Astrocyte of the spinal cord (primary cell): ENCODE measurements at places on chromosomes 12 and 14.

DNA sequence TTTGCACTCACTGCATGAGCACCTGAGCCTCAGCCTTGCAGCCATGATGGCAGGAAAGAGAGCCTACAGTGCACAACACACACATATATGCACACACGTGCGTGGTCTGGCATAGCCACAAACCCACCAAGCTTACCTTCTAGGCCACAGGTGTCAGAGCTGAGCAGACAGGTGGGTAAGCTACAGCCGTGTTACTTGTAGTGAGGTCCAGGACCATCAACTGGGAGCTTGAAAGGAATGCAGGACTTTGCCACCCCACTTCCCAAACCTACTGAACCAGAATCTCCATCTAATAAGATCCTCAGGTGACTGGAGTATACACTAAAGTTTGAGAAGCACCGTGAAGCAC lies 2.7 kb downstream of the ASIC1 start:
- no peak for DNase-seq

- no peak for DNase-seq
Measured at GRCh38 chr14:60594062-60594461, 55.2 kb downstream of the SIX1 start.

DNA sequence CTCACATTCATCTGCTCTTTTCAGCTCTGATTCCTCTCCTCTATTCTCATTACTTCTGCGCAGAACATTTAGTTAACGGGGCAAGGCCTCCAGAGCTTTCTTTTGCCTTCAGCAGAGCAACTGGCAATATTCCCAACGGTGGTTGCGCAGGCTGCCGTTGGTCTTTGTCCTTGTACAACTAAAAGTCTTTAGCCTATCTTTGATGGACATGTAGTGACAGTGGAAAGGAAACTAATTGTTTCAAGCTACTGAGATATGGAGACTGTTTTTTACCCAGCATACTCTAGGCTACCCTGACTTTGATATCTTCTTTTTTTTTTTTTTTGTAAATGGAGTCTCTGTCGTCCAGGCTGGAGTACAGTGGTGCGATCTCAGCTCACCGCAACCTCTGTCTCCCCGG lies 12.6 kb downstream of the R3HDM2 start:
- no peak for DNase-seq

DNA sequence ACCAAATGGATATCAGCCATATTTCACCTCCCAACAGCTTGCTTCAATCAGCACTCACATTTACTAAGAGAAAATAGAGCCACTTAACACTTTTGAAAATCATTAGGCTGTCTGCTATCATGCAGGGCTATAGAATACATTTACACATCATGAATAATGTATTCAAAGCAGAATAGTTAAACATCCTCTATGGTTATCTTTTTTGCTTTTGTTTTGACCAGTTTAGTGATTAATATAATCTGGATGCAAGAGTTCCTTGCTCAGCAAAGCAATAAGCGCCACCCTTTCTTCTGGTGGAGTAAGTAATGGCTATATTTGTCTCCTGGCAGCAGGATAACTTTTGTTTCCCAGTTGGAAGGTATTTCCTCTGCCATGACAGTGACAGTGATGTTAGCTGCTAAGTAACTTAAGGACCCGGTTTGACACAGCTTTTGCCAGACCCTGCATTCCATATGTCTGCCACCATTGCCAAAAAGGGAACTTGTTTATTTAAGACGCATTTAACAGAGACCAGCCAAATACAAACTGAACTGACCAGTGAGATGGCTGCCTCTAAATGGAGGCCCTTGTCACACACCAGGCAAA lies 70.3 kb upstream of the NR2C1 start:
- peak; percentile 16 for DNase-seq

DNA sequence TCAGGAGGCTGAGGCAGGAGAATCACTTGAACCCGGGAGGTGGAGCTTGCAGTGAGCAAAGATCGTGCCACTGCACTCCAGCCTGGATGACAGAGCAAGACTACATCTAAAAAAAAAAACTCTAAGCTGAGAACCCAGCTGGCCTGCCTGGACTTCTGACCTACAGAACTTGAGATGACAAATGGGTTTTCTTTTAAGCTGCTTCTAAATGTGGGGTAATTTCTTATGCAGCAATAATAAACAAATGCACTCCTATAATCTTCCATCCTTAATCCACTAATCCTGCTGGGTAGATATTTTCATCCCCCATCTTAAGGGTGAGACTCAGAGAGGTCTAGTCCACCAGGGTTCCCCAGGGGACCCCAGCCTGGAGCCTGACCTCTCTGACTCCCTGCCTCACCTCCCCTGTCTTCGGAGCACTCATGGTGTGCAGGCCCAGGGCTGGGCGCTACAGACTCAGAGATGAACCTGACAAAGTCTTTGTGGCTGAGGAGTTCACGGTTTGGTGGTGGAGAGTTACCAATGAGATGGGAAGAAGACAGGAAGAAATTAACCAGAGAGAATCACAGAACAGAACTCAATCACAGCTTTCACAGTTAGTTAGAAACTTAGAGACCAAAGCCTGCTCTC lies 39.7 kb upstream of the BDKRB2 start:
- no peak for DNase-seq

- DNase-seq = no peak
Measured at GRCh38 chr14:89292579-89293313, 124.3 kb downstream of the FOXN3 start.

DNA sequence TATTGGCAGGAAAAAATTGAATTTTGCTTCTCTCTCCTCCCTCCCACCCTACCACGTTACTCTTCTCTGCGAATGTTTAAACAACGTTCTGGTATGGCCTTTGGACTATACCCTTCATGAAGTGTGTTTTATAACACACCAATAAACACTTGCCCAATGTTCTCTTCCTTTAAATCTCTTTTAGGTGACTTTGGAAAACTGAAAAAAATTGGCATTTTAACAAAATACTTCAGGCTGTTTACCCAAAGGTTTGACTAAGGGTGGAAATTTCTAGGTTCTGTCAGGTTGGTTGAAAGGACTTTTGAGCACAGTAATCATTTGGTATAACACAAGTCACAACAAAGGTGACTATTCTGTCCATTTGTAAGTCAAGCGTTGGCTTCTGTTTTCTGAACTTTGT lies 446.8 kb downstream of the AEBP2 start:
- no peak for DNase-seq

DNA sequence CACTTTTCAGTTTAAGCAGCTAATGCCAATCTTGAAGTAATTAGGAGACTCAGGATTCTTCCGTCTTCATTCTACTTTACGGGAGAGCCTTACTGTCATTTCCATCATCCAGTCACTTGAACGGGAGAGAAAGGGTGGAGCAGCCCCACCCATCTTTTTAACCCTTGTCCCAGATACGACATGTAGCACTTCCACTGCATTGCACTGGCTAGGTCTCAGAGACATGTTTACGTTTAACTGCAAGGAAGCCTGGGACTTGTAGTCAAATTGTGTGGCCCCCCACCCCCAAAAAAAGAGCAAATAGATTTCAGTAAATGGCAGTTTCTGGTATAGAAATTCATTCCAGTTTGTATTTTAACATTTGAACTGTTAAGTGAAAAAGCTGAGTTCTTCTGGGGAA lies 46.1 kb upstream of the SYT1 start:
- no peak for DNase-seq

GRCh38 chr14:90778571-90779255 lies 37.5 kb downstream of the TTC7B start:
- DNase-seq = no peak

DNA sequence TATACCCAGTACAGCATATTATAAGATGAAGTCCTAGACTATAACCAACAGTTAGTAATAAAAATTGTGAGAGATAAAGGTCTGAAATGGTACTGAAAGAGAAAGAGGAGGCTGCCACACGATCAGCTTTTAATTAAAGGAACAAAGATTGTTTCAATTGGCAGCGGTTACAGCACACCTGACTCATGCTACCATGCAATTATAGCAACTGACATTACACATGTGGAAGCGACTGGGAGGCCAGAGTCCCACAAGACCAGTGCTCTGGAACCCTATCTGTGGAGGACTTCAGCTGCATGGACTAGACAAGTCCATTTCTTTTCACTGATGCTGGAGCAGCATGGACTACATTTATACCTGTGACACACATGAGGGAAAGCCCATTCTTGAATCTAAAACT lies 55.2 kb downstream of the SEL1L start:
- no peak for DNase-seq
